ENCODE measurements at places on chromosomes 2 and 18. TPM values are rescaled to one million over a fixed set of nuclear protein-coding genes. Genes with fewer than 3 reads are reported as not detected.

DNA sequence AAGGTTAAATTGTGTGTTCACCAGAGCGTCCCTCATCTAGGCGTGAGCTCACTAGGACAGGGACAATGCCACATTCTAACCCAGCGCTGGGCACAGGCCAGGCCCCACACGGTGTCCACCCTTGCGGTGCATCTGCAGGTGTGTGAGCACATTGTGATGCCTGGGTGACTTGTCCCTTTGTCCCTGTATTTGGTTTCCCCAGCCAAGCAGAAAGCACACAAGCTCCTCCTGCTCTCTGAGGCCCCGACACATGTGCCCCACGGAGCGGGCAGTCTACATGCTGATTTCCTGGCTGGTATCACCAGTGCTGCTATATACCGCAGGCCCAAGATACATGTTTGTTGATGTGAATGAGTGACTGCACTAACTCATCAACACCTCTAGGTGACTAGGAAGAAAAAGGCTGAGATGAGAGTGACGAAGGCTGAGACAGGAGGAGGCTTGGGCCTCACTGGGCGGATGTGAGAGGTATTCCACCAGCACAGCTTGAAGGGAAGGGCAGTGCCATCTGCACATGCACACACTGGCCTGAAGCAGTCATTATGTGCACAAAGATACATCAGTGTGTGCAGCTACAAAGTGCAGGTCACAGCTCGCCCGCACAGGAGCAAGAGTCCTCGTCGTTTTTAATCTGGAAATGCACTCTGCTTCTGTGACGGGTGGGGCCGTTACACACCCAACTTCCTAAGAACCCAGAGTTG is 205.9 kb downstream of the EIPR1 start:
- H3K36me3 ChIP-seq, result no peaks in the 10 kb centered on the region
- no peak overlapping the region for H3K4me3 ChIP-seq
- no peak for DNase-seq
- no peaks in the 10 kb centered on the region for H3K4me1 ChIP-seq
- no peaks in the 10 kb centered on the region for H3K27me3 ChIP-seq

GRCh38 chr2:176385219-176385759 is 116.0 kb downstream of the MTX2 start:
- no peak overlapping the region for H3K4me3 ChIP-seq
- H3K4me1 ChIP-seq, result no peaks in the 10 kb centered on the region
- H3K27me3 ChIP-seq, result no peaks in the 10 kb centered on the region
- DNase-seq, result no peak
- no peak overlapping the region for H3K27ac ChIP-seq
- H3K36me3 ChIP-seq, result no peaks in the 10 kb centered on the region

Gene MGAT4A
- 45.6 TPM for total RNA-seq

DNA sequence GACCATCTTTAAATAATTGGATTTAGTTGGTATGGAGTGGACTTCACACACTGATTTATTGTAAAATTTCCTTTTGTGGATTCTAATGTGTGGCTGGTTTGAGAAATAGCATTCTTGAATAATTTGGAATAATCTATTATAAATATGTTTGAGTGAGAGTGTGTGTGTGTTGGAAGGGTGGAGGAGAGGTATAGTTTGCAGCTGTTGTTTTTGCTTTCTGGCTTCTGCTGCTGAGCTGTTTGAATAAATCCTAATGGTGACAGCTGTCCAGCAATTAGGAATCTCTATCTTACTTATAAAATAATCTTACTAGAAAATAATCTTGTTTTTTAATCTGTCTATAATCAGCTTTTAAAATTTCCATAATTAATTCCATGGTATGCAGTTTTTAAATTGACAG is 1283.0 kb upstream of the CDH2 start:
- no peaks in the 10 kb centered on the region for H3K4me1 ChIP-seq
- no peak overlapping the region for H3K27ac ChIP-seq
- DNase-seq, result no peak
- H3K36me3 ChIP-seq, result no peaks in the 10 kb centered on the region
- H3K27me3 ChIP-seq, result no peaks in the 10 kb centered on the region
- H3K4me3 ChIP-seq, result no peak overlapping the region

Gene TUBA4B
- total RNA-seq, result 2.7 TPM

DNA sequence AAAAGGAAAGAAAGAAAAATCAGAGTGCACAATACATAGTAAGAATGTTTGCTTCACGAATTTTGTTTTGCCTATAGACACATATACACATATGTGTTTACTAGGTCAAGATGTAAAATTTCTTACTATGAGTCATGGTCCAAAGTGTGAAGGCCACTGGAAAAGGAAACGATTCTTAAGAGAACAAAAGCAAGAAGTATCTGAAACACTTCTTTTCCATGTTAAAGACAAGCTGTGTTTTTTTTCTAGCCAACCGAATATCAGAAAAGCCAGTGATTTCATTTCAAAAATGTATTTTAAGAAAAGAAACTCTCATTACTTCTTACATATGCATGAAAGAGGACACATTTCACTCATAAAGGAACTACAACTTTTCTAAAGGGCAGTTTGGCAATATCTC is 24.9 kb downstream of the PECR start:
- no peak overlapping the region for H3K27ac ChIP-seq
- peaks cover 17% of the 10 kb centered on the region for H3K4me1 ChIP-seq
- no peaks in the 10 kb centered on the region for H3K27me3 ChIP-seq
- no peak for DNase-seq
- no peak overlapping the region for H3K4me3 ChIP-seq
- H3K36me3 ChIP-seq, result no peaks in the 10 kb centered on the region

Gene RSAD2
- 8.4 TPM for total RNA-seq

DNA sequence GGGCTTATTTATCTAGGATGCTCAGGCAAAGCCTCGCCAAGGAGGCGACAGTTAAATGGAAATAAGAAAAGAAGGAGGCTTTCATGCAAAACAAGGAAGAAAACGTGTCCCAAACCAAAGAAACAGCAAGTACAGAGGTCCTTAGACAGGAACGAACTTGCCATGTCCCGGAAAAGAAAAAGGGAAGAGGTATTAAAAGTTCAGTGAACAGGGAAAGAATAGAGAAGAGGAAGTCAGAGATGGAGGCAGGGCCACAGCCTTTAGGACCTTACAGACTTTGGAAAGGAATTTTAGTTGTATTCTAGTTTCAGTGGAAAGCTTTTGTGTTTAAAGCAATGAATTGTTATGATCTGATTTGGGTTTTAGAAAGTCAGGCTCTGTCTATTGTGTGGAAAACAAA is 22.1 kb downstream of the IKZF2 start:
- DNase-seq, result no peak
- no peaks in the 10 kb centered on the region for H3K27me3 ChIP-seq
- no peaks in the 10 kb centered on the region for H3K4me1 ChIP-seq
- H3K27ac ChIP-seq, result no peak overlapping the region
- no peak overlapping the region for H3K4me3 ChIP-seq
- no peaks in the 10 kb centered on the region for H3K36me3 ChIP-seq

Gene SLC5A7
- total RNA-seq, result 0.33 TPM

GRCh38 chr2:121049131-121049530 is 235.9 kb downstream of the TFCP2L1 start:
- no peak for DNase-seq
- no peaks in the 10 kb centered on the region for H3K36me3 ChIP-seq
- H3K27me3 ChIP-seq, result no peaks in the 10 kb centered on the region
- H3K4me1 ChIP-seq, result no peaks in the 10 kb centered on the region

GRCh38 chr2:10497797-10498251 is 49.7 kb upstream of the ODC1 start:
- no peaks in the 10 kb centered on the region for H3K4me1 ChIP-seq
- H3K27ac ChIP-seq, result no peak overlapping the region
- H3K36me3 ChIP-seq, result no peaks in the 10 kb centered on the region
- no peak overlapping the region for H3K4me3 ChIP-seq

Gene HOXD3
- total RNA-seq, result 0.49 TPM

DNA sequence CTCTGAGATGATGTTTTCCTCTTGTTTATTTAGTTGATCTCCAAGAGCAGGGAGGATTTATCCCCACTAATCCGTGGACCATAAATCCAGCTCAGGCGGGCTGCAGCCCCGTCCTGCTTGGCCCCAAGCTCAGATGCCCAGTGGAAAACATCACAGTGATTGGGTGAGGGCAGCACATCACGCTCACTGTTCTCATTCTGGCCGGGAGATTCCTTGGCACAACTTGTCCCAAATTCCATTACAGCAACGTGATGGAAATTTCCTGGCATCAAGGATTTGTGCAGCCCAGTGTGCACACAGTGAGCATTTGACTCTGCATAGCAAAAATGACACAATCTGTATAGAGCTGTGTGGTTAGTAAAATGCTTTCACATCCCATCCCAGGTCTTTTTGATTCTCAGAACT is 96.8 kb downstream of the VAPA start:
- no peak overlapping the region for H3K27ac ChIP-seq
- no peaks in the 10 kb centered on the region for H3K36me3 ChIP-seq
- peaks cover 13% of the 10 kb centered on the region for H3K4me1 ChIP-seq

DNA sequence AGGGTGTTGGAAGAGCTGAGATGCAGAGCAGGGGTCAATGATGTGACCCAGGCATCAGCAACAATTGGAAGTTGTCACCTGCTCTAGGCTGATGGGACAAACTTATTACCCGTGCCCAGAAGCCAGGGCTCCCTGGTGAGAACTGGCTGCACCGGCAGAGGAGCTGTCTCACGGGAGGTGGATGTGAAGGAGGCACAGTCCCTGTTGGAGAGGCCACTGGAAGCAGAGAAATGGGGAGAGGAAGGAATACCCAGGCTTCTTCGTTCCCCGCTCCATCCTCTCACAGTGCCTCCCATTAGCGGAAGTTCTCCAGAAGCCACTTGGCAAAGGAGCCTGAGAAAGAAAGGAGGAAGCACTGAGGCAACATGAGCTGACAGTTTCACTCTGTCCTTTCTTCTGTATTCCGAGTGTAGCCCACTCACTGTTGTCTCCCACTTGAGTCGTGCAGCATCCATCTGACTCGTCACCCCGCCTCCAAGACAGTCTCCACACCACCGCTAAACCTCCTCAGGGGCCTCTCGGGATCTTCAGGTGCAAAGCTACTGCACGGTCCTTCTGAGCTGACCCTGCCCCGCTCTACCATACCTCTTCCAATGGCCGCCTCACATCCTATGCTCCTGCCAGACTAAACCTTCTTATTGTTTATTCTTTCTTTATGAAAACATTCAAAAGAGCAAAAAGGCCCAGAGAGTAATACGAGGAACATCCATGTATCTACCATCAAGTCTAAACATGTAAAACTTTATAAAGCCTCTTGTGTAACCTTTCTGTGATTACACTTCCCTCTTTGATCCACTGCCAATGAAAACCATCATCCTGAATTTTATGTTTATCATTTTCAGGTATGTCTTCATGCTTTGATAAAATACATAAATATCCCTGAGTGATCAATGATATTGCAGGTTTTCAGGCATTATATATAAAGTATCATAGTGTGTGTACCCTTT is 19.1 kb upstream of the AFTPH start:
- H3K4me3 ChIP-seq, result no peak overlapping the region
- H3K27ac ChIP-seq, result no peak overlapping the region
- H3K4me1 ChIP-seq, result no peaks in the 10 kb centered on the region

GRCh38 chr2:21277068-21278056 is 153.6 kb downstream of the TDRD15 start:
- H3K36me3 ChIP-seq, result no peaks in the 10 kb centered on the region
- H3K27me3 ChIP-seq, result no peaks in the 10 kb centered on the region
- H3K4me3 ChIP-seq, result no peak overlapping the region
- no peak for DNase-seq
- no peaks in the 10 kb centered on the region for H3K4me1 ChIP-seq
- H3K27ac ChIP-seq, result no peak overlapping the region

Gene PTPN4
- total RNA-seq, result 15.3 TPM

Gene CGREF1
- total RNA-seq, result not detected

Gene UNC80
- 0.13 TPM for total RNA-seq

GRCh38 chr2:125935559-125935958 is 720.4 kb upstream of the GYPC start:
- no peak overlapping the region for H3K27ac ChIP-seq
- H3K27me3 ChIP-seq, result no peaks in the 10 kb centered on the region
- DNase-seq, result no peak
- H3K4me3 ChIP-seq, result no peak overlapping the region
- no peaks in the 10 kb centered on the region for H3K4me1 ChIP-seq
- no peaks in the 10 kb centered on the region for H3K36me3 ChIP-seq

Gene IL37
- not detected for total RNA-seq

DNA sequence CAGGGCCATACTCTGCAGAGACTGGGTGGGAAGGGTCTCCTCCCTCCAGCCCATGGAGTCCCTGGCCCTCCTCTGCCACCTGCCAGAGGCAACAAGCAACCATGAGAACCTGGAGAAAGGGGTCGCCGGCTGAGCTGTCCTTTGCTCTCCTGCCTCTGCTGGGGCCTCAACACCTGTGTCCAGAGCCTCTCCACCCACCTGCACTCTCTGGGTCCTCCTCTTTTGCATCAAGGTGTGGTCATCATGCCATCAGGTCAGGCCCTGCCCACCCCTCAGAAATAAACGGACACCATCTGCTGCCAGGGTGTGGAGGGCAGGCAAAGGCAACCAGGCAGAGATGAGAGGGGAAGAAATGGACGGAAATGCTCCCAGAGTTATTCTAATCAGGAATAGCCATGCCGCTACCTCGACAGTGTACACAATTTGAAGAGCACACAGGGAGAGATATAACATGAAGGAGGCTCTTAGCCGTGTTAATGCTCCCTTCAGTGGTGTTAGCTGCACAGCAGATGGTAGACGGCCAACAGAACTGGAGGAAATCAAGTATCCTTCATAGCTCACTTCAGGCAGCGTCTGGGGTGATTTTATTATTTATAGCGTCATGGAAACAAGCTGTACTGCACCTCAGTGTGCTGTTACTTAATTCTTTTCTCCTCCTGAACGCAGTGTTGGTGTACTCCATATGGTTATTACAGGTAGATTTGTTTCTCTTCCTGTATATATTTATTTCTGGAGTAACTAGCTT is 247.9 kb downstream of the TSN start:
- no peak for DNase-seq
- H3K4me1 ChIP-seq, result peaks cover 4% of the 10 kb centered on the region
- H3K4me3 ChIP-seq, result no peak overlapping the region

DNA sequence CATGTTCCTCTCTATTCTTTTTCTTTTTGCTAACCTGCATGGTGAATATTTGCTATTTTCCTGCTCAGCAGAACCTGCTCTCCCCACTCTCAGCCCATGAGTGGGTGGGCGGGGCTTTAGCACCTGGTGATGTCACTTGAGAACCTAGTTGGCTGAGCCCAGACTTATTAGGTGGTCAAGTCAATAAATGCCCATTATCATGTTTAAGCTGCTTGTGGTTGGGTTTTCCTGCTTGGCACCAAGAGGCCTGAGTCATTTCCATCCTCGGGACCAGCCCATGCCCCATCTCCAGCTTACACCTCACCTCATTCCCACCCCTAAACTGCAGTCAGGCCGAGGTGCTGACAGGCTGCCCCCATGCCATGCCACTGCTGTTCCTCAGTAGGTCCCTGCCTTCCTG is 226.6 kb downstream of the ANKRD30B start:
- no peak for DNase-seq
- no peaks in the 10 kb centered on the region for H3K27me3 ChIP-seq
- no peaks in the 10 kb centered on the region for H3K36me3 ChIP-seq
- H3K4me3 ChIP-seq, result no peak overlapping the region
- no peak overlapping the region for H3K27ac ChIP-seq

Gene RBKS
- total RNA-seq, result 3.2 TPM
